ENCODE measurements at places on chromosomes 4 and X.

DNA sequence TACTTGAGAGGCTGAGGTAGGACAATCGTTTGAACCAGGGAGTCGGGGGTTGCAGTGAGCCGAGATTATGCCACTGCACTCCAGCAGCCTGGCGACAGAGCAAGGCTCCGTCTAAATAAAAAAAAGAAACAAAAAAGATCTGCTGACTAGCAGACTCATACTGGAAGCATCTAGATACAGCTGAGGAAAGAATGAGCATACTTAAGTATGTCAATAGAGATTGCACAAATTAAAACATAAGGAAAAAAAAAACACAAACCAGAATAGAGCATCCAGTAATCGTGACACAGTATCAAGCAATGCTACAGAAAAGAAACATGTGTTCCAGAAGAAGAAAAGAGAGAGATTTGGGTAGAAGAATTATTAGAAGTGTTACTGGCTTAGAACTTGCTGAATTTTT lies 105.5 kb upstream of the SPOCK3 start:
- no peak for DNase-seq

GRCh38 chrX:68084765-68085164 lies 348.5 kb downstream of the OPHN1 start:
- DNase-seq, result no peak

- DNase-seq, result peak; percentile 34
These were observed 18.5 kb downstream of the GC start for GRCh38 chr4:71765350-71765749.

DNA sequence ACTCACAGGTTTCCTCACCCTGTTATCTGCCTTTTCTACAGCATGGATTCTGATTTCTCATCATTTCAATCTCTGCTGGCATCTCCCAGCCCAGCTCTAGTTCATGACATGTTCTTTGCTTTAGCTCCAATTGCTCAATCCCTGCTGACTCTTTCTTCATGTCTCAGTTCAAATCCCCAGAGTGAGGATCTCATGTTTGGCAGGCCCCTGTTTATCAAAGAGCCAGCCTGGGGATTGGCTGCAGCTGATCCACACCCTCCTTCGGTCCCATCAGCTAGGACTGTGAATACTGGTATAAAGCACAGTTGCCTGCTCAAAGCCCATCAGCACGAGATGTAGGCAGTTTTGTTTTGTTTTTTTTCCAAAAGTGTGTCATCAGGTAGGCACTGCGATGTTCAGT lies 14.4 kb upstream of the CC2D2A start:
- DNase-seq, result no peak

DNA sequence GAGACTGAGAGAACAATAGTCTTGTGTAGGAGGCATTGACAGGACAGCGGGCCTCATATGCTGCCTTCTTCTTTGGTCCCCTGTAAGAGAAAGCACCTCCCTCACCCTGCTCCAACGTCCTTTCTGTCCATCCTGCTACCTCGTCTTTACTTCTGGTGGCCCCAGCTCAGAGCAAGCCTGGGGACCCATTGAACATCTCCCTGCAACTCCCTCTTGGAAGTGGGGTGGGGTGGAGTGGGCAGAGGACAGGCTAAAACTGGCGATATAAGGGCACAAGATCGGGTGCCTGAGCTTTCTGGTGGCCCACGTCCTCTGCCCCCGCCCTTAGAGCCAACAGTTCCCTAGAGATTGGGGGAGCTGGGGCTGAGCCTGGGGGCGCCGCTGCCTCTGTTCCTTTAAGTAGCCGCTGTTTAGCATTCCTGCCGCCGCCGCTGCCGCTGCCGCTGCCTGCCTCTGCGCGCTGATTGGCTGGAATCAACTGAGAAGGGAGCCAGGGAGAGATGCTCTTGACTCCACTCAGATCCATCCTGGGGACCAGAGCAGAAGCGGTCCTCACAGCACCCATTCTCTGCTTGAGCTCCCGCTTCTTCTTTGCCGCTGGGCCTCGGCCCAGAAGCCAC lies at the start of gene DLG3:
DLG3 (plus strand) TSS at position 510 of the 620 bp plus-strand sequence. CDS start 367 bp downstream, outside the sequence.
- DNase-seq, result no peak

- DNase-seq, result no peak
These were observed 23.0 kb downstream of the FLNA start for GRCh38 chrX:154351183-154352011.

- peak; percentile 42 for DNase-seq
These were observed 87.0 kb downstream of the PHOX2B start for GRCh38 chr4:41661442-41662076.

GRCh38 chr4:17667653-17668201 lies 53.3 kb downstream of the MED28 start:
- DNase-seq, result no peak

- DNase-seq, result no peak
These were observed 48.8 kb downstream of the HS6ST2 start for GRCh38 chrX:132909643-132910042.

DNA sequence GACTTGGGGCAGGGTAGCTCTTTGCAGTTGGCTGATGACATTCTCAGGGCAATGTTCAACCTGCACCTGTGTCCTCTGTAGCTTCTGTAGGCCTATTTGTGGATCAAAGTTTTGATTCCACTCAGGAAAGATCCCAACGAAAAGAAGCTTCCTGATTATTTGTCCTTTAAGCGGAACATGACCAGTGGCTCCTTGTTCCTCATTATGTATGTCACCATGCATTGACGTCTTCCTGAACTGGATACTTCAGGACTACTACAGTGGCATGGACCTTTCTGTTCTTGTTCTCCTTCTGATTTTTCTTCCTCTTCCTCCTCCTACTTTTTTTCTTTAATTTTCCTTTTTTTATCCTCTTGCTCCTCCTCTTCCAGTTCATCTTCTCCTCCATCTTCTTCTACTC lies 62.4 kb downstream of the NBDY start:
- no peak for DNase-seq

GRCh38 chrX:91137883-91138282 lies 296.8 kb upstream of the PABPC5 start:
- DNase-seq, result no peak

DNA sequence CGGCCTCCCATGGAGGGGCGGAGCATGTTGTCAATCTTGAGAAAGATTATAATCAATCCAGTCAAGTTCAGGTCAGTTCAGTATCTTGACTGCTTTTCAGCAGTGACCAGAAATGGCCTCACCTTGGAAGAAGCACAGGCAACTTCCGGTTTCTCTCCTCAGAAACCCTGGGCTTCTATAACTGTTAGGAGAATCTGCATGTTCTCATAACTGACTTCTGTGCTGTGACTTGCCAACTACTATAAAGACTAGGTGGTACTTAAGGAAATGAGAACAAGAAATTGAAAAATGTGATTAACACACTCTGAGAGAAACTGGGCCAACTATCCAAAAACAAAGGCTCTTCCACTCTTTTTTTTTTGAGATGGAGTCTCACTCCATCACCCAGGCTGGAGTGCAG lies 35.9 kb upstream of the TLR3 start:
- DNase-seq, result no peak

DNA sequence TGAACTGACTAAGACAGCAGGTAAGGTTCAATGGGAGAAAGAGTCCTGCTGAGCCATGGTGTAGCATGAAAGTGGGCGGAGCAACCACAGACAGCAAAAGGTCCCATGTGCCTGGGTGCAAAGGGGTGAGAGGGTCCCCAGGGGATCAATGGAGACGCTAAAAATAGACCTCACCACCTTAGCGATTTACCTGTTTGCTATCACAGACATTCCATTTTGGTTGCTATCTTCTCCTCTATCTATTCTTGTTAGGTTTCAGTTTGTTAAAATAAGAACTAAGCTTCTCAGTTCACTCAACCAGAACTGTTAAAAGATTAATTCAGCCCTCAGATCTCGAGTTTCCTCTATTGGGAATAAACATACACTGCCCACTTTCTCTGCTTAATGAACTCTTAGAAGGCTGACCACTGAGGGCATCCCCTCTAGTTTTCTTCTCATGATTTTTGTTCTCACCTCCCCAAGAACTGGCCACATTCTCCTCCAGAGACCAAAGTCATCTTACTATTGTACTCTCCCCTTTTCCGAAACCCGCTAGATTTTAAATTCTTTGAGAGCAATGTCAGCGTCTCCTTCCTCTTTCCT lies 136.7 kb downstream of the PARM1 start:
- no peak for DNase-seq

- DNase-seq, result peak; percentile 26
These were observed 195.7 kb downstream of the SHROOM3 start for GRCh38 chr4:76630741-76631140.

DNA sequence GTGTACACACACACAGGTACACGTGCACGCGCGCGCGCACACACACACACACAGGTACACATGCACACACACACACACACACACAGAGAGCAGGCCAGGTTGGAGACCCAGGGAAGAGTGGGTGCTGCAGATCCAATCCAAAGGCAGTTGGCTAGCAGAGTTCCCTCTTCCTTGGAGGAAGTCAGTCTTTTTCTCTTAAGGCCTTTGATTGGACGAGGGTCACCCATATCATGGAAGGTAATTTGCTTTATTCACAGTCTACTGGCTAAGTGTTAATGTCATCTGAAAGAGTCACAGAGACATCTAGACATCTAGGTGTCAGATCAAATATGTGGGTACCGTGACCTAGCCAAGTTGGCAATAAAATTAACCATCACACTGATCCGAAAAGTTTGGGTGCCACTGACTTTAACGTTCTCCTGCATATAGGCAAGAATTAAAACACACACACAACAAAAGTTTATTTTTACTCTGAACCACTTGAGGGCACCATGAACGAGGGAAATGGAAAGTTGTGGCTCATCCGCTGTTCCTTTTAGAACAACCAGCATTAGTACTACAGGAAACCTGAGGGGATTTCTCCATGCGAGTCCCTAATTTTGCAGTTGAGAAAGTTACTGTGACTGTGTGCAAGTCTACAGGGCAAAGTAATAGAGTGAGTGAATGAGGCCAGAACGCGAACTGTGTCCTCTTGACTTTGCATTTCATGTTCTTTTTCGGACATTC lies 66.0 kb upstream of the STOX2 start:
- peak; percentile 9 for DNase-seq

DNA sequence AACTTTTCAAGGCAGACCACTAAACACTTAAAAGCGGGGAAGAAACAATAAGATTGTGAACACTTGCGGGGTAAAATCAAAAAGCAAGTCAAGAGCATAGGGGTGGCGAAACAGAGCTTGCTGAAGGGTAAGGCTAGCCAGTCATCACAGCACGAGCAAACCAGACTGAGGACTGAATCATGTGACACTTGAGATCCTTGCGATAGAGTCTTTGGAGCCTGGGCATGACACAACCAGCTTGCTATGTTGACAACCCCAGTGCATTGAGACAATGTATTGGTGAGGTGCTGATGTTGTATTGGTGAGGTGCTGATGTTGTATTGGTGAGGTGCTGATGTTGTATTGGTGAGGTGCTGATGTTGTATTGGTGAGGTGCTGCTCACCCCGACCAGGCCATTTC lies 72.3 kb downstream of the SLIT2 start:
- DNase-seq, result no peak

GRCh38 chr4:23819041-23819511 lies 70.8 kb downstream of the PPARGC1A start:
- DNase-seq, result peak; percentile 78

- no peak for DNase-seq
These were observed 5.5 kb downstream of the TMEM131L start for GRCh38 chr4:153471698-153472093.

DNA sequence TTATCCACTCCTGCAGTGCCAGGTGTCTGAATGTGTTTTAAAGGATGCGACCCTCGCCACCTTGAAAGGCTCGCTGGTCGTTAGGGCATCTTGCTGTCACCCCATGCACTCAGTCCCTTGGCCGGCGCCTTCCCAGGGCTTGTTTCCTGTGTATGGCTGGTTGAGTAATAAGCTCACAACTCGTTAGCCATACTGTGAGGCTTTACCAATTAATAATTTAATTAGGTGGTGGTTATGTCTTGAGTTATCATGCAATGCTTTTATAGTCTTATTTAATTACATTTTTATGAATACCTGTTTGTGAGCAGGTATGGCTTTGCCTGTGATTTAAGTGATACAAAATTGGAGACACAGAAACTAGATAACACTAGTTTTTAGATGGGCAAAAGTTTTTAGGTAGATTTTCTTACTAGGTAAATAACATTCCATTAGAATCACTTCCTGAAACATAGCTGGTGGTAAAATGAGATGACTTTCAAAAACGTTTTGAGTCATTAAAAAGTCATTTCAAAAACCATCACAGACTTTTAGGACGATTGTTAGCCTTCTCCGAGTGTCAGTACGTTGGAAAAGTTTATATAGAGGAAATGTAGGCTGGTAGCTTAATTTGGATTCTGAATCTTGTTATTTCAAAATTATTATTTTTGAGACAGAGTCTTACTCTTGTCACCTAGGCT lies 18.2 kb downstream of the PTTG2 start:
- DNase-seq, result peak; percentile 52

DNA sequence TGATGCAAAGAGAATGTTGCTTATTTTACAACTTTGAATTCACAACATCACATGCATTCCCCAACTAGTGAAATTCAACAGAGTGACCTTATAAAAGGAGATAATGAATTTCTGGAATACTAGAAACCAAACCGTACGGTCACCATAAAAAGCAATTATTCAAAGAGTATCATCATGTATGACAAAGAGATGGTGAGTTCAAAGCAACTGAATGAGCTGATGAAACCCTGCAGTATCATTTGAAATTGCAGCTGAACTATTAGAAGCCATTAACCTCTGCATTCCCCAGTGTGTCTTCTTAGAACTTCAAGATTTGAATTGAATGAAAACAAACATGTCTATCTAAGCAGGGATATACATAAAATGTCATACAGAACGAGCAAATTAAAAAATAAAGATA lies 172.4 kb downstream of the SLITRK2 start:
- DNase-seq, result no peak

DNA sequence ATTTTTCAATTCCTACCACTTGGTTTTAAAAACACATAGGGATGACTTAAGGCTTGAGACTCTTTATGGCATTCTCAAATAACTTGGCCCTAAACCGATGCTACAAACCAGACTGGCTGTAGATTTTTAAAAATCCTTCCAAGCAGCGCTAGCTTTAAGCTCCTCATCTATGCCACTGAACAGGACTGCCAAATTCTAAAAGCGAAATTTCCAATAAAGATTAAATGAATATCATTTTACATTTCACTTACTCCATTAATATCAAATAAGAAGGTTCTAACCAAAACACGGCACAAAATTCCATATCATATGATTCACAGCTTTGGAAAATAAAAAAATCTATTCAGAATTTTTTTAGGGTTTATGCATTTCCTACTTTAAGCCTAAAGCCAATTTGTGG lies 134.2 kb downstream of the FANCB start:
- no peak for DNase-seq

Measured in kidney glomerular epithelial cell (primary cell).